ENCODE measurements at places on chromosomes 1 and 21. TPM values are rescaled to one million over a fixed set of nuclear protein-coding genes. Genes with fewer than 3 reads are reported as not detected.

GRCh38 chr21:25938658-25939395 is 204.1 kb downstream of the GABPA start:
- no peak overlapping the region for H3K4me3 ChIP-seq
- H3K4me1 ChIP-seq = no peaks in the 10 kb centered on the region
- no peaks in the 10 kb centered on the region for H3K27me3 ChIP-seq
- DNase-seq = no peak

DNA sequence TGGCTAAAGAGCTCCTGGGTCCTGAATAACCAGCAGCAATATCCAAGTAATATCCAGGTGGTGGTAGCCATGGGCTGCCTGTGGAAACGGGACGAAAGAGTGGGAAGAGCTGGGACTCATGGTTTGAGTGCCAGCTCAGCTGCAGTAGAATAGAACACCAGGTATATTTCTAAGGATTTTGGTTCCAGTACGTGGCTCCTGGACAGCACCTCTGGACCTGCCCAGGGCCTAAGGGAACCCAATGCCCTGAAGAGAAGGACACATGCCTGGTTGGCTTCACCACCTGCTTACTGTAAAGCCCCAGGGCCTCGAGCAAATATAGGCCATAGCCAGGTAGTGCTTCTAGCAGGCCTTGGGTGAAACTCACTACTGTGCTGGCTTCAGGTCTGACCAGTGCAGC is 566.7 kb downstream of the KIF26B start:
- no peaks in the 10 kb centered on the region for H3K4me1 ChIP-seq
- no peaks in the 10 kb centered on the region for H3K36me3 ChIP-seq
- H3K27me3 ChIP-seq = no peaks in the 10 kb centered on the region
- DNase-seq = no peak
- H3K27ac ChIP-seq = no peak overlapping the region

- no peaks in the 10 kb centered on the region for H3K27me3 ChIP-seq
- H3K36me3 ChIP-seq = no peaks in the 10 kb centered on the region
- H3K4me3 ChIP-seq = no peak overlapping the region
- no peak overlapping the region for H3K27ac ChIP-seq
Measured at GRCh38 chr1:24222793-24223192, 35.7 kb upstream of the IFNLR1 start.

PTAFR gene
- total RNA-seq = 2.7 TPM
